Activated naive CD4-positive, alpha-beta T cell treated with anti-CD3 and anti-CD28 coated beads, Interleukin-2, amount 10 ng/mL, durations not matched to agents 7 days and 5 days (primary cell): ENCODE measurements at places on chromosomes 16 and 17.

DNA sequence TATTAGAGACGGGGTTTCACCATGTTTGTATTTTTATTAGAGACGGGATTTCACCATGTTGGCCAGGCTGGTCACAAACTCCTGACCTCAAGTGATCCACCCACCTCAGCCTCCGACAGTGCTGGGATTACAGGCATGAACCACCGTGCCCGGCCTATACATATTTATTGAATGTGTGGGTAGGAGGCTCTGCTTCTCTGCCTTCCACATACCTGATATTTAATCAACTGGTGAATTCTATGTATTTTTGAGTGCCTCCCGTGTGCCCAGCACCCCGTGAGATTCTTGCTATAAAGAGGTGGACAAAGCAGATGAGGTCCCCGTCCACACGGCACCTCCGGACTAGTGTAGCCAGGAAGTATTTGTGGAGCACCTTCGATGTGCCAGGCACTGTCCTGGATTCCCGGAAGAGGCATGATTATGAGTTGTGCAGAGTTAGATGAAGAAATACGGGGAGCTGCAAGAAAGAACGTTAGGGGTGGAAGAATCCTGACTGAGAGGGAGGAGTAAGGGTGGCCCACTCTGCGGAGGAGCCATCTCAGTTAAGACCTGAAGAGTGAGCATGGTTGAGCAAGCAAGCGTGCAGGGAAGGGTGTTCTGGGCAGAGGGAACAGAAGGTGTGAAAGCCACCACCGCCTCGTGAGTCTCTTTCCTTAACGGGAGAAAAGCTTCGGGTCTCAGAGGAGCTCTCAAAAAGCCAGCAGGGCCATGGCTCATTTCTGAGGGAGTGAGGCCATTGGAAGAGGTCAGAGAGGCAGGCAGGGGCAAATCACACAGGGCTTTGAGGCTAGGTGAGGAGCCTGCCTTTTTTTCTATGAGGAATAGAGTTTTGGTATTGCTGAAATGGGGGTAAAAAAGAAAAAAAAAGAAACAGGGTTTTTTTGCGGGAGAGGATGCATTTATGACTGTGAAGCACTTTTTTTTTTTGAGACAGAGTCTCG is 21.2 kb downstream of the CRISPLD2 start:
- no peak for DNase-seq

- no peak for DNase-seq
These were observed 895.8 kb upstream of the SOX9 start for GRCh38 chr17:71224824-71225575.

- DNase-seq = no peak
These were observed 7.7 kb downstream of the GINS3 start for GRCh38 chr16:58399718-58400633.

DNA sequence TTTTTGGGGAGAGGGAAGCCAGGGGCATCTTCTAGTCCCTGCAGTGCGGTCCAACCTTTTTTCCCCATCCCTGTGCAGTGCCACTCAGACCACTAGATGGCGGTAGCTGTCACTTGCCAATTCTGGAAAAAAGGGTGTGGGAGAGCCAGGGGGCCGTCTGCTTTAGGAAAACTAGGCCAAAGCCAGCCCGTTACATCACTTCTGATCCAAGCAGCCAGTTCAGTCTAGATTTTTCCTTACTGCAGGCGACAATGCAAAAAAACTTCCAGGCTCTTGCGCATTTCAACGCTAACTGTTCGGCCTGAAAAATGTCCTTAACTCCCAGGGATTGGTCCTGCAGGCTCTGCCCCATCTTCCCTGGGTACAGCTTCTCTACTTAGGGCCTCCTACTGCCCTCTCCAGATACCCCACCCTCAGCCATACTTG is 69.2 kb upstream of the CES5A start:
- peak; percentile 55 for DNase-seq

GRCh38 chr16:4386451-4386805 is 14.8 kb downstream of the VASN start:
- no peak for DNase-seq

GRCh38 chr17:10025976-10026901 is 121.2 kb upstream of the RCVRN start:
- no peak for DNase-seq

DNA sequence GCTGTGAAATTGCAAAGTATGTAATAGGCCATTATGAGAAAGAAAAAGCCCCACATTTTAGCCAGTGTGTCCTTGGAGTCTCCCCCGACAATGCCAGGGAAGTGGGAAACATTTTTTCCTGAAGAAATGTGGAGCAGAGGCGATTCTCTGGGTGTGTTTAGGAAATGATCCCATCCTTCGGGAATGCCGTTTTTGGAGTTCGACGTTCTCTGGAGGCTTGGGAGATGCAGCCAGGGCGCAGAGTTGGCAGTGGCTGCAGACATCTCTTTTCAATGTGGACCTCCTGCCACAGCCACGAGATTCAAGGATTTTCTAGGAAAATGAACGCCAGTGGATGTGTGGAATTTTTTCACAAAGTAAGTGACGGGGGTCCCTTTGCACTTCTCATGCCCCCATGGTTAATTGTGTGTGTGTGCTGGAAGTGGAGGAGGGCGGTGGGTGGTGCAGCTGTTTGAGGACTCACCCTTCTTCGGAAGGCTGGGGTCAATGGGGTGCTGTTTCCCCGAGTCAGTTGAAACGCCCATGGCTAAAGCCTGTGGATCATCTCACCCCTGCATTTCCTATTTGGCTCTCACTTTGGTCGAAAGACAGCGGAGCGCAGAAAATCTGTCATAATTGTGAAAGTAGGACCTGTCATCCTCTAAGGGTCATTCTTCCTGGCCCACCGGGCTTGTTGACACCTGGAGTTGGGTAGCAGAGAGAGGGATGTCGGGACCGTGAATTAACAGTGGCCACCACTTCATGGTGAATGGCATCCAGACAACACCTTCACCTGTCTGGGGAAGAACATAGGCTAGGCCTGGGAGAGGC is 73.2 kb downstream of the CMIP start:
- DNase-seq = no peak

GRCh38 chr17:69430488-69430887 is 16.0 kb downstream of the MAP2K6 start:
- no peak for DNase-seq
